HS-5 (cell line): ENCODE measurements at places on chromosomes 11 and 22.

DNA sequence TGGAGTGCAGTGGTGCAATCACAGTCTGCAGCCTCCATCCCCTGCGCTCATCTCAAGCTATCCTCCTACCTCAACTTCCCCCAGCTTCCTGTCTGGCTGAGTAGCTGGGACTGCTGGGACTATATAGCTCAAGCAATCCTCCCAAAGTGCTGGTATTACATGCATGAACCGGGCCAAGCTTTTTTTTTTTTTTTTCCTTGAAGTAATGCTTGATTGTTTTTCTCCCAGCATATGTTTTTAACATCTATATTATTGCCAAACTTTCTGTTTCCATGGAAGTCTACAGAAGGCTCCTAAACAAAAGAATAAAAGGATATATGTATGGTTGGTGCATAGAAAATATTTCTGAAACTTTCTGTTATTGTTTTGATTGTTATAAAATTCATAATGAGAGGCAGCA lies 853.6 kb downstream of the KCNA4 start:
- DNase-seq, result no peak

DNA sequence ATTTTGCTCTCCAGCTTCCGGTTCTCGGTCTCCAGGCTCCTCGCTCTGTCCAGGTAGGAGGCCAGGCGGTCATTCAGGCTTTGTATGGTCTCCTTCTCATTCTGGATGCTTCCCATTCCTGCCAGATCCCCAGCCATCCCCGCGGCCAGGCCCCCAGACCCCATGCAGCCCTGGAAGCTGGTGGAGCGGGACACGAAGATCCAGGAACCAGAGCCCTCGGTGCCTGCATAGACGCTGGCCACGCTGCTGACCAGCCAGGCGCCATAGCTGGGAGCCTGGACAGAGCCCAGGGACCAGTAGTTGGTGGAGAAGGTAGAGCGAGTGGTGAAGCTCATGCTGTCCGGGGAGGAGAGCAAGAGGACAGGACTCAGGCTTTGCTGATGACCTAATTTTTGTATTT lies 11.8 kb downstream of the KLHL22 start:
- no peak for DNase-seq

GRCh38 chr11:127230392-127230791 lies 229.8 kb upstream of the KIRREL3 start:
- no peak for DNase-seq

DNA sequence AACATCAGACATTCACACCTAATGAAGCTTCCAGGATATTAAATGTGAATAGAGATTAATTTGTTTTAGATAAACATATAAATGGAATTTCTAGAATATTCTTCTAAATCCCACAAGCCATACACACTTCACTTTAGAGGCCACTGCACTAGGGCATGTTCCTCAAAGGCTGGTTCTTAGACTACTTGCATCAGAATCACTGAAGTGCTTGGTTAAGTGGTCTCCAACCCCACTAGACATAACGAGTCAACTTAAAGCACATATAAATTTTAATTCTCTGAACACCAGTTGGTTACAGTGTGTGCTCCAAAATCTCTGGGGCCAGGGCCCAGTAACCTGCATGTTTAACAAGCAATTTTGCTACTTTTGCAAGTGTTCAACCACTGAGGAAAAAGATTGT lies 7.9 kb upstream of the ALKBH8 start:
- no peak for DNase-seq

- no peak for DNase-seq
These were observed 26.2 kb downstream of the EHF start for GRCh38 chr11:34647131-34647530.

DNA sequence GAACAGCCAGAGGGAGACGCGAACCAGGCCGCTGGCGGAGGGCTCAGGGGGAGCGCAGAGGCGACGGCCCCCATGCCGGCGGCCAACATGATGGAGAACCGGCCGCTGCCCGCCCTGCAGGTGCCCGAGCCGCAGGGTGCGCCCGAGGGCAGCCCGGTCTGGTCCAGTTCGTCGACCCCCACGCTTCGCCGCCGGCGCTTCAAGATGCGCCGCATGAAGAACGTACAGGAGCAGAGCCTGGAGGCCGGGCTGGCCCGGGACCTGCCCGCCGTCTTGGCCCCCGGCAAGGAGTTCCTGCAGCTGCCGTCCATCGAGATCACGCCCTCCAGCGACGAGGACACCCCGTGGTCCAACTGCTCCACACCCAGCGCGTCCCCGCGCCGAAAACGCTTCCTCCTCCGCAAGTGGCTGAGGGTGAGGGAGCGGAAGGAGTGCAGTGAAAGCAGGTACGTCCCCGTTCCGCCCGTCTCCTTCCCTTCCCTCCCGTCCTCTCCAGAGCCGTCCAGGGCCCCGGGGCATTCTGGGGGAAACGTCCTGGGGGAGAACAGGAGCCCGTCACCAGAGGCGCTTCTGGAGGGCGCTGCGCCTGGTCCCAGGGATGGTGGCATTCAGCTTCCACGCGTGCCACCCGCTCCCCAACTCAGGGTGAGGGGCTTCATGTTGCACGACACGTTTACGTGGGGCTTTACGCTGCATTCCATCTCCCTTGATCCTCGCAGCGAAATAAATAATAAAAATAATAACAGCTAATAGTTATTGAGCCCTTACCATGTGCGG lies 840 bp downstream of the GRAMD1B start:
- DNase-seq, result no peak

GRCh38 chr11:125165111-125165842 lies 726 bp downstream of the PKNOX2 start:
- DNase-seq, result no peak

- no peak for DNase-seq
These were observed 79.1 kb downstream of the MSANTD4 start for GRCh38 chr11:105942921-105943320.

- no peak for DNase-seq
These were observed at the start of gene SCARF2 for GRCh38 chr22:20437613-20438426. Gene SCARF2 (minus strand): TSS chr22:20437825. CDS start chr22:20437754, 71 bp downstream.

DNA sequence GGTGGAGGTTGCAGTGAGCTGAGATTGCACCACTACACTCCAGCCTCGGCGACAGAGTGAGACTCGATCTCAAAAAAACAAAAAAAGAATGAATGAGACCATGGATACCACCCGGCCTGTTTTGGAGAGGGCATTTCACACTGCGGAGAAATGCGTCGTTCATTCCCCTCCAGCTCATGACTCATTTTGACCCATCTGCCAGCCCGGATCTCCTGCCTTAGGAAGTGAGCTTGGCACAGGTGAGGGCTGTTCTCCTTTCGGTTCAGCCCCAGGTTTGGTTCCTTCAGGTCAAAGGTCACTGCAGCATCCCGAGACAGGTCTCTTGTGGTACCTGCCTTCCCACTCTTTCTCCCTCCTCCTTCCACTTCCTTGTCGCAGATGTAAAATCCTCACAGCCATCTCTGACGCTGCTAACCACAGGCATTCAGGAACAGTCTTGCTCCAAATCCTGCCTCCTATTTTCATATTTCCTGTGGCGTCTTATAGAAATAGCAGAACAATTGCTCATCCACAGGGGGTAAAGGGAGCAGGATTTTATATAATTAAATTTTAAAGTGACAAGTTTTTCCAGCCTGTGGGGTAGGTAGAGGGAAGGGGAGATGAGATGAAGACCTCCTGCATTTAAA lies 517.9 kb downstream of the NTM start:
- DNase-seq, result peak; percentile 89

GRCh38 chr11:88454881-88455280 lies 117.3 kb upstream of the CTSC start:
- DNase-seq, result no peak

DNA sequence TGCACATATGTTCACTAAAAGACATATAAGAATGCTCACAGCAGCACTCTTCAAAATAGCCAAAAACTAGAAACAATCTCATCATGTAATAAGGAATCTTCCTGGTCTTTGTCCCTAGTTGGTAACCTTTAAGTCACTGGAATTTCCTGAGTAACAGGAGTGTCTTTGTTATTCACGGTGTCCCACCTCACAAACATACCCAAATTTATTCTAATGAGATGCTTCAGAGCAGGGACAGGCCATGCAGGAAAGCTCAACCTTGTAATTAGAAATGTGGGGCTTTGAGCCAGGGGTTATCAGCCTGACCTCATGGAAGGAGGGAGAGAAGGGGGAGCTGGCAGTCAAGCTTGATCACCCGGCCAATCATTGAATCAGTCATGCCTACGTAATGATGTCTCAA lies 40.3 kb upstream of the NFRKB start:
- DNase-seq, result no peak

DNA sequence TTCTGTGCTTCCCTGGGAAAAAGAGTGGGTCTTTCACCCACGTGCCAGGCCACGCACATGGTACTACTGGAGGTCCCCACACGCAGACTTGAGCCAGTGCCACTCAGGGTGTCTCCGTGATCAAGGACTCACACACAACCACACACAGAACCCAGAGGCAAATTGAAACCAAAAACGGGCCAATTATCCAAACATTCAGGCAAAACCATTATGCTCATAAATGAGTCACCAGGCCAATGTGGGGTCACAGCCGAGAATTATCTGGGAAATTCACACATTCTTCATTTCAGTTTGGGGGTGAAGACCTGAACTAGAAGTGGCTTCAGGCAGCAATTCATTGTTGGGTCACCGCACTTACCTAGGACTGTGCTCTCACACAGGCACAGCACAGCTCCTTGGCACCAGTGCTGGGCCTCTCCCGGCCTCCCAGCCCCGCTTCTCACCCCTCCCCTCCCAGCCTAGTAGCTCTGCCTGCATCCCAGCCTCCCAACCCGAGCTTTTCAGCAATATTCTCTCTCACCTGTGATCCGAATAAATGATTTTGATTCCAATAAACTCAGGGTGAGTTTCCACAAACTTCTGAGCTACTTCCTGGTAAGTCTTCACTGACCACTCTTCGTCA lies 28.0 kb downstream of the ADA2 start:
- no peak for DNase-seq

GRCh38 chr22:17874231-17874905 lies 100.1 kb upstream of the BID start:
- DNase-seq, result no peak

- no peak for DNase-seq
These were observed 603.0 kb upstream of the CADM1 start for GRCh38 chr11:116107229-116107628.

- DNase-seq, result peak; percentile 42
These were observed 49.2 kb downstream of the CNTN5 start for GRCh38 chr11:99069856-99070444.

- no peak for DNase-seq
These were observed 24.0 kb upstream of the TNRC6B start for GRCh38 chr22:40153705-40154104.

- DNase-seq, result no peak
These were observed 133.0 kb downstream of the NAV2 start for GRCh38 chr11:19845626-19846025.

- DNase-seq, result no peak
These were observed 75.8 kb downstream of the GAB2 start for GRCh38 chr11:78341841-78342240.

DNA sequence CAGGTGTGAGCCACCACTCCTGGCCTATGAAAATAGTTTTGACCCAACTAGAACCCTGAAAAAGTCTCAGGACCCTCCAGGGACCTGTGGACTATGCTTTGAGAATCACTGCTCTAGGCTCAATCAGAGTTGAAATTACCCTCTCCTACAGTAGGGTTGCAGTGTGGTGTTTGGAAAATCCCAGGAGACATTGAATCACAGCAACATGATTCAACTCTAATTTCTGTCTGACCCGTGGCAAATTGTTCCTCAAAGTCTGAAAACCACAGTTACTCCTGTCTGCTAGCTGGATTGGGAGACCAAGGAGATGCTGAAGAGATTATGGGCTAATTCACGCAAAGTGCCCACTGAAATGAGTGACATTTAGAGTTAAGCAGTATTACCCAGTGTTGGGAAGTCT lies 5.4 kb upstream of the MTMR3 start:
- DNase-seq, result no peak

GRCh38 chr11:47220401-47220821 lies 5.6 kb downstream of the DDB2 start:
- peak; percentile 76 for DNase-seq

GRCh38 chr11:3984896-3985295 lies 109.7 kb upstream of the RRM1 start:
- no peak for DNase-seq

- no peak for DNase-seq
These were observed 11.5 kb upstream of the FTH1 start for GRCh38 chr11:61978703-61979661.

- no peak for DNase-seq
These were observed 113.2 kb upstream of the RAG2 start for GRCh38 chr11:36711104-36711825.

- DNase-seq, result no peak
These were observed 7.6 kb downstream of the OSBPL5 start for GRCh38 chr11:3157381-3158130.

DNA sequence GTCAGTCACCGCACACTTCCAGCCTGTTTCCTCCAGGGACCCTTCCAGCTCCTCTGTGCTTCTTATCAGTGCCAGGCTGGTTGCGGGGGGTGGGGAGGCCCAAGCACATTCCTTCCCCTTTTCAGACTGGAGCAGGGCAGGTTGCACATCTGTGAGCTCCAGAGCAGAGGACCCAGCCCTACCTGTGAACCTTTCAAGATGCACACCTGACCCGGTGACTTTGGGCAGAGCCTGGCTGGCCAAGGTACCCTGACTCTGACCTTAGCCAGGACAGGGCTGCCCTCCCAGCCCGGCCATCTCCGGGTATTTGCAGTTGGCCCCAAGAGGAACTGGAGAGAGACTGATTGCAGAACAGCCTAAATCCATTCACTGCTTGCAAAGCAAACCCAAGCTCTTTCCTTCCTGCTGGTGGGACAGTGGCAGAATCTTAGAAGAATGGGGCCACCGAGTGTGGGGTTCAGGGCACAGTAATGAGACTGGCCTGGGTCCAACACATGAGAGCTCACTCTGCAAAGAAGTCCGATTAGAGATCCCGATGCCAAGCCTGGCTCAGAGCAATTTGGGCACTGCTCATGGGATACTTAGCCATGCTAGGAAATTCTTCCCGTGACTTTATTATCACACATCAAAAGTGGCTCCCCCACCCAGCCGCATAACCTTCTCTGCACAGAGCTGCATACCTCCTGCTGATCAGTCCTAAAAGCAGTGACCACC lies 64.7 kb upstream of the CCND1 start:
- DNase-seq, result no peak

DNA sequence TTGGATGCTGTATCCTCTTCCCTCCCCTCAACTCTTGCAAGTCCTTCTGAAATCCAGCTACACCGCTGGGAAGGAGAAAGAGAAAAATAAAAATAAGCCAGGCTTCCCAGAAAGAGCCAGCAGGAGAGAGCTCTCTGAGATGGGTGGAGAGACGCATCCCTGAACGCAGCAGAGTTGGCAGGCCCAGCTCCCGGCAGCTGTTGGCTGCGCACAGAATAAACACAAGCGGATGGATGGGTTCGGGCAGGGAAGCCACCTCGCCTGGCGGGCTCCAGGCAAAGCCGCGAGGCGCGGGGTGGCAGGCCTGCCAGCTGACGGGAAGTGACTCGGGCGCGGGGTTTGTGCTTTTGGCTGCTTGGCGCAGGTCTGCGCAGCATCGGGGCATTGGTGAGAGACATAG lies 537.7 kb downstream of the MIAT start:
- DNase-seq, result no peak
